Stimulated activated CD4-positive, alpha-beta T cell treated with anti-CD3 and anti-CD28 coated beads, Interleukin-12 subunit alpha, Interleukin-12 subunit beta, amount 100 ng/mL, for 24 hours (primary cell): ENCODE measurements at places on chromosomes 5 and 9.

GRCh38 chr5:18699681-18700080, 1065.4 kb downstream of the TAF11L14 start:
- no peak for DNase-seq

GRCh38 chr5:52469835-52470234, 317.9 kb upstream of the ITGA1 start:
- DNase-seq: no peak

GRCh38 chr5:169150108-169150507, 150.8 kb downstream of the SLIT3 start:
- DNase-seq: no peak

GRCh38 chr5:89437450-89438435, 554.8 kb upstream of the MEF2C start:
- DNase-seq: no peak

DNA sequence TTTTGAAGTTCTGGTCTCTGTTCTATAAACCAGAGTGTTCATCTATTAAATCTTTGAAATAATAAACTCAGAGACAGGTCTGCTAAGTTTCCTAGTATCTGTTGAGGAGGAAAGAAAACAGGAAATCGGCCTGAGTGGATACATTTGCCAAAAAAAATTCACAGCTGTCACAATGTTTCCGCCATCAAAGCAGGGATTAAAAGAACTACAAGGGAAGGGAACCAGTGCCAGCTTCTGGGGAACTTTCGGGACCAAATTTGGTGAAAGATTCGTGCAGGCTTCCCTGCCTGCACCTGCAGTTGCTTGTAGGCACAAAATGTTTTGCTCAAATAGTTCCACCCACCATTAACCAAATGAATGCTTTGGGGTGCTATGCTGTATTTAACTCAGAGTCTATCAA, 267.5 kb downstream of the MSX2 start:
- no peak for DNase-seq

- no peak for DNase-seq
Observed at GRCh38 chr5:125331987-125332598, 585.7 kb upstream of the ZNF608 start.

DNA sequence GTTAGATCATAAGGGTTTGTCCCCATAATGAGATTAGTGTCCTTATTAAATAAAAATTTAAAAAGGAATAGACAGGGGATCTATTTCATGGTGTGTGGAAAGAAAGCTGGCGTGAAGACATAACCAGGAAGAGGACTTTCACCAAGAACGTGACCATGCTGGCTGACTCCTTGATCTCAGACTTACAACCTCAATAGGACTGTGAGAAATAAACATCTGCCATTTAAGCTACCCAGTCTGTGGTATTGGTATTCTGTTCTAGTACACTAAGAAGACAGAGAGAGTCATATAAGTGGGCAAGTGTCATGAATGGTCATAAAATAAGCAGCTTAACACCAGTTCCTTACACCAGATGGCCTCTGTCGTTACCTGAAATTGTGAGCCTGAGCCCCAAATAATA, 259.4 kb upstream of the CCNG1 start:
- no peak for DNase-seq
